ENCODE measurements at places on chromosomes 11 and 22.

GRCh38 chr22:22452211-22452610 lies 56.3 kb downstream of the ZNF280B start:
- no peak for DNase-seq

DNA sequence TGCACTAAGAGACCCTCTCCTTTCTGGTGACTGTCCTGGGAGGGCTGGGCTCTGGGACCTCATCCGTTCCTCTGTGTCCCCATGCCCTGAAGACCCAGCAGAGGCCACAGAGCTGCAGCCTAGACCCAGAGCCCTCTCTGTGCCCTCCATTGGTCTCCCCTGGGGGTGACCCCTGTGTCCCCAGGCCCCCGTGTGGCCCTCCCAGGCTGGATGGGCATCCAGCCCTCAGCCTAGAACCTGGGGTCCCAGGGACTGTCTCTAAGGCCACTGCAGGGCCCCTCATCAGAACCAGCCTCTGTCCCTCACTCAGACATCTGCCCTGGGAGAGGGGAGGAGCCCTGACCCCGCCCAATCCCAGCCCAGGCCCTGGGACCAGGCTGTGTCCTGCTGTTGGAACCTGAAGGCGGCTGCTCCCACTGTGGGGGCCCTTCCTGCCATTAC lies 5.7 kb downstream of the IGLL1 start:
- DNase-seq, result no peak

GRCh38 chr11:69873166-69874077 lies 54.2 kb upstream of the FGF3 start:
- no peak for DNase-seq

DNA sequence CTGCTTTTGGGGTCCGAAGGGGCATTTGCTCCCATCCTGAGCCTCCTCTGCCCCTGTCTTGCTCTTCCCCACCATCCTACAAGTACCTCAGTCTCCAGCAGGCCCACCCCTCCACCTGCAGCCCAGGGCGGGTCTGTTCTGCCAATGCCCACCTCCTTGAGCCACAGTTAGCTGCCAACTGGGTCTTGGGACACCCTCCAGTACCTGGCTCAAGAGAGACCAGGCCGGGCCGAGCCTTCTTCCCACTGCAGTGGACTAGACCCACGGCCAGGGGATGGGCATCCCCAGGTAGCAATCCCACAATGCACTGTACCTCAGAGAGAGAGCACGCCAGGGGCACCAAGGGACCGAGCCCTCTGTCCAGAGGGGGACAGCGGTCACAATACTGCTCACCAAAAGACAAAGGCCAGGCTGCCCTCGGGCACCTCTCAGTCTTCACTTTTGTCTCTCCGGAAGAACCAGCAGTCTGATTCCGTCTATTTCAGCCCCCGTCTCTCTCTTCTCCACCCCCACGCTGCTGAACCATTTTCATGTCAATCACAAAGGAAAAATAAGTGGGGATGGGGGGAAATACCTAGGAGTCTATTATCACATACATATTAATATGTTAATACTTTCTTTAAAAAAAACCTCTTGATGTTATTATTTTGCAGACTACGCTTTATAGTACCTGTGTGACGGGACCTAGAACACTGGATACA lies 51.7 kb downstream of the SYT13 start:
- DNase-seq, result no peak

DNA sequence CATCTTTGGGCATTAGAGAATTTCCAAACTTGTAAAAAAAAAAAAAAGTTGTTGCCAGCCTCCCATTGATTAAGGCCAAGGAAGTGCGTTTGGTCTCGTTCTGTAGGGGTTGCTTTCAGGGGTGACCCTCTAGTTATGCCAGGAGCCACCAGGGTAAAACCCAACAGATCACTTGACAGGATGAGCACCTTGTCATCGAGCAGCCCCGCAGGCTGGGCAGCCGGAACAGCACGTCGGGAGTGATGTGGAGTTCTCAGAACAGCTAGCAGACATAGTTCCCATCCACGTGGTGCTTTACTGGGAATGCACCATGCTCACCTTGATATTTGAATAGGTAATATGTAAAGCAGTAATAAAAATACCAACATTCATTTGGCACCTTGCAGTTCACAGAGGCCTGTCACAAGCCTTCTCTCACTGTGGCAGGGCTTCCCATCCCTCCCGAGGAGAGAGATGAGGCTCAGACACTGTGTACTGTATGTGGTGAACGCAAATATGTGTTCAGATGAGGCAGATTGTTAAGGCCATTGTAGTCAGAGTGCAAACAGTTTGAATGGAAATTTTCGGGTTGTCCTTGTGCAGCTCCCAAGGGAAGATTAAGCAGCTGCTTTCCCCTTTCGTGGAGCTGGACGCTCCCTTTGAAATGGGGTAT lies 70.9 kb upstream of the SORL1-AS1 start:
- DNase-seq, result no peak

DNA sequence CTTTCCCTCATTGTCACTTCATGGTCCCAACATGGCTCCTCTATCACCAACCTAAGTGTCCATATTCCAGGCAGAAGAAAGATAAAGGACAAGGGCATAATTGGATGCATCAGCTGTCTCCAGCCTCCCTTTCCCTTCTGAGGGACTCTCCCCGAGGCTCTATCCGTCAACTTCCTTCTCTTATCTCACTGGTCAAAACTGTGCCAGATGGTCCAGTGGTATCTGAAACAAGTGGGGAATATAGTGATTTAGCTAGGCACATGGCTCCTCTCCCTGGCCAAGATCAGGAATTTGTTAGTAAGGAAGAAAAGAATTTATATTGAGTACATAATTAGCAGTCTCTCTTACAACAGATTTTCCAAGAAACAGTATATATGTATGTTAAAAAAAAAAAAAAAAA lies 12.6 kb upstream of the SPON1 start:
- DNase-seq, result no peak

- DNase-seq, result no peak
These were observed 49.7 kb upstream of the MYEOV start for GRCh38 chr11:69244266-69244665.

DNA sequence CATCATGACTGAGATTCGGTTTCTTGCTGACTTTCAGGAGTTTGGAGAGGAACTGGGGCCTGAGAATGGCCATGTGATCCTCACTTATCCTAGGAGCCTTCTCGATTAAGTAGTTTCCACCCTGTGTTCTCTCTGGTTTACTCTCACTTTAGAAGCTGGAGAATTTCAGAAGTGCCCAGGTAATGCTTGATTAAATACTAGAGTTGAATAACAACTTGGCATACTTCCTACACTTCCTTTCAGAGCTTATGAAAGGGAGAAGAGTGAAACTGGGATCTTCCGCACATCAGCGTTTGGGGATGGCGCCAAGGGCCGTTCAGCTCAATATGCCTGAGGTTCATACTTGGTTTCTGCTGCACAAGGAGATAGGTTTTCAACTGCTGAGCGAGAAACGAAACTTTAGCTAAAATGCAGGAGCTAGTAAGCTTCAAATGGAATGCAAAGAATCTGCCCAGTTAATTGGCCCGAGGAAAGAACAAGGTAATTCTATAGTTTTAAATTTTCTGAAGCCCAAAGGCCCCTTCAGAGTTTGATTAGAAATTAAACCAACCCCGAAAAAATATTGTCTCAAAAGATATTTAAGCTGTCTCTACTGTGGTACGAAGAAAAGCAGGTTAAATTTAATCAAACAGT lies 823 bp upstream of the MUC15 start:
- no peak for DNase-seq

DNA sequence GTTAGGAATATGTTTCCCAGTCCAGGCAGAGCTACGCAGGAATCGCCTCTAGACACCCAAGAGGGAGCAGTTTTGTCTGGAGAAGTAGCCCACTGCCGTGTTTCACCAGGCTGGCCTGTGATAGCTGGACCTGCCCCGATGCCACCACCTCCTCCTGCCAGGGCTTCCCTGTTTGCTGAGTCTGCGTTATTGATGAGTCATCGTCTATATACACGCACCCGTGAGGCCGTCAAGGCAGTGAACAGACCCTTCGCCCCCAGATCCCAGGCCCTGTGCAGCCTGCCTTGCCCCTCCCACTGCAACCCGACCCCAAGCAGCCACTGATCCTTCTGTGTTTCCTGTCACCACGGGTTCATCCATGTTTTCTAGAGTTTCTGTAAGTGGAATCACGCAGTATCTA lies 141.9 kb downstream of the IGLL1 start:
- no peak for DNase-seq

GRCh38 chr11:1471736-1472135 lies 14.8 kb downstream of the MOB2 start:
- no peak for DNase-seq

DNA sequence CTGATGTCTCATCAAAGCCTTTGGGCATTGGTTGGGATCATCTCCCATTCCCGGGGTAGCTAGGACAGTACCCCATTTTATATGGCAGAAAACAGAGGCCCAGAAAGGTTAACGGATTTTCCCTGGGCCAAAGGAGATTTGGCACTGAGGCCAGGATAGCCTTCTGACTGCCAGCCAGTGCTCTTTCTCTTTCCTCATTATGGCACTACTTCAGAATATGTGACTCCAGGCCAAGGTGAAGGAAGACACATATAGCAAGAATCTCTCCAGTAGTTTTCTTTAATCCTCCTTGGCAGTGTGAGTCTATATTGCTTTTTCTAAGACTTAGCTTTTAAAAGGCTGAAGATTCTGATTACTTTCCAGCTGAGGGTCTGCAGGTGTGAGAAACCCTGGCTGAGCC lies 94.8 kb upstream of the AMOTL1 start:
- no peak for DNase-seq

- DNase-seq, result no peak
These were observed 117.0 kb downstream of the WT1 start for GRCh38 chr11:32318071-32319055.

DNA sequence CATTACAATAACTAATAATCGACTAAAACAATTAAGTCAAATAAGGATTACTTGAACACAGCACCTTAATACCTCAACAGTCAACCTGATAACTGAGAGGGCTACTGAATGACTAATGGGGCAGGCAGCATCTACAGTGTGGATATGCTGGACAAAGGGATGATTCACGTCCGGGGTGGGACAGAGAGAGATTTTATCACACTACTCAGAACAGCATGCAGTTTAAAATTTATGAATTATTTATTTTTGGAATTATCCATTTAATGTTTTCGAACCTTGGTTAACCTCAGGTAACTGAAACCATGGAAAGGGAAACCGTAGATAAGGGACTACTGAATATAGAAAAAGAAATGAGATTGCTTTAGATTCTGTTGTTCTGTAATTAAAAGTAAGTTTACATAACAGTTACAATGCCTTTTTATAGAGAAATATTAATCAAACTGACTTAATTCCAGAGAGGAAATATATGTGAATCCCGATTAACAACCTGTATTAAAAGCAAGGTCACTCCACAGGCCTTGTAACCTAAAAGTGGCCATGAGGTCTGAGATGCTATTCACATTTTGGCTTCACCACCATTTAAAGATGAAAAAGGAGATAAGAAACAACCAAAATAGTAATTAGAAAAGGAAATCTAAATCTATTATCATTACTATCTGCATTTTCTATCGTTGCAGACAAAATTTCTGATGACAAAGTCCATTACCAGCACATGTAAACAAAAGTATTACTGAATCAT lies 119.0 kb upstream of the TP53AIP1 start:
- DNase-seq, result no peak

DNA sequence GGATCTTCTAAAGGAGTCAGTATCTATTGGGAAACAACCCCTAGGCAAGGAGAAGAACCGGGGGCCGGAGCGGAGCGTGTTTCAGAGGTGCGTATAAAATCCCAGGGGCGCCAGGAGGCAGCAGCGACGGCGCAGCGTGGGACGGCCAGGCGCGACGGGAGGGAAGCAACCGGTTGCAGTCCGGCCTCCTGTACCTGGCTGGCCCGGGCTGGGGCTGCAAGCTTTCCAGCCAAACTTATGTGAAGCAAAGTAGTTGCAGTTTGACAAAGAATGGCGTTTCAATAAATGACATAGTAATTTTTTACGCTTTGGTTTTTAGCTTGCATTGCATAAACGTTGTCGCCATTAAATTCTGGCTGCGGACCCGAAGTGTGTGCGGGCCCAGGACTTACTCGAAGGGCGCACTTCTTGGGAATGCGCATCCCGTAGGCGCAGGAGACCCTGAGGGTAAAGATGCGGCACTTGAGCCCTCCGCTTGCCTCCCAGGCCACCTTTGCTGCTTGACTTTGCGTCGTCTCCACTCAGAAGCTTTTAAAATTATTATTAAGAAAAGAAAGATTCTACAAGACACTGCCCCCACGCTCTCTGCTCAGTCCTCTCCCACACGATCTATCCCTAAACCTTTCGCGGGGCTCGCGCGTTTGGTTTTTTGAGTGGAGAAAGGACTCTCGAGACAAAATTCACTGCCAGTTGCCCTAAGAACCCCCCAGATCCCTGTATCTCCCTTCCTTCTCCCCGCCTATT lies 1.6 kb upstream of the WT1 start:
- no peak for DNase-seq

DNA sequence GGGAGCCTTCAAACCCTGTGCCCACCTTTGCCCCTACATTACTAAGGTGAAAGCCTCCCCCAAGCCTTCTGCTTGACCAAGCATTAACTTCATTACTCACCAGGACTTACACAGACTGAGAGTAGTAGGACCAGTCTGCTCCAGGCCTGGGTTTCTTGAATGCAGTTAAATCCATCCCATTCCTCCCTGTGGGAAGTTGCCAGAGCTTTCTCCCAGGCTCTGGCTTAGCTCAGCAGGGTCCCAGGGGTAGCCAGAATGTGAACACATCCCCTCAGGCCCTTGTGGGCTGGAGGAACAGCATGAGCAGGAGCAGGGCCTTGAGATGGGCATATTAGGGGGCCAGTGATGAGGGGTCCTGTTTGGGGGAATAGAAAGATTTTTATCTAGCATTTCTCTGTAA lies 59.9 kb downstream of the RRM1 start:
- no peak for DNase-seq

DNA sequence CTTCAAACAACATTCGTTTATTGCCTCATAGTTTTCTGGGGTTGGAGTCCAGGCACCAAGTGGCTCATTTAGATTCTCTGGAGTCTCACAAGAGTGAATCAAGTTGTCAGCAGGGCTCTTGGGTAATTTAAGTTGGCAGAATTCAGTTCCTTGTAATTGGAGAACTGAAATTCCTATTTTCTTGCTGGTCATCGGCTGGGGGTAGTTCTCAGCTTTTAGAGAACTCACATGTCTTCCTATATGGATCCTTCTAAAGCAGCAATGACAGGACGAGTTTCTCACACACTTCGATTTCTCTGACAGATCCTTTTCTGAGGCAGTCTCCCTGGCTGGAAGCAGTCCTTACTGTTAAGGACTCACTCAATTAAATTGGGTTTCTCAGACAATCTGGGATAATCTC lies 17.3 kb upstream of the OOSP4B start:
- no peak for DNase-seq

- DNase-seq, result no peak
These were observed 118.1 kb downstream of the ATM start for GRCh38 chr11:108340973-108341372.

GRCh38 chr11:11588891-11589290 lies 32.9 kb downstream of the GALNT18 start:
- DNase-seq, result no peak

Measured in activated CD4-positive, CD25-positive, alpha-beta regulatory T cell (primary cell).